ENCODE measurements at places on chromosomes 1 and 21.

- no peak for DNase-seq
These were observed 648 bp downstream of the FAM76A start for GRCh38 chr1:27726173-27727044.

- DNase-seq: no peak
These were observed 20.9 kb upstream of the HSPA13 start for GRCh38 chr21:14403681-14404318.

- no peak for DNase-seq
These were observed 102.3 kb downstream of the OMA1 start for GRCh38 chr1:58443986-58444868.

DNA sequence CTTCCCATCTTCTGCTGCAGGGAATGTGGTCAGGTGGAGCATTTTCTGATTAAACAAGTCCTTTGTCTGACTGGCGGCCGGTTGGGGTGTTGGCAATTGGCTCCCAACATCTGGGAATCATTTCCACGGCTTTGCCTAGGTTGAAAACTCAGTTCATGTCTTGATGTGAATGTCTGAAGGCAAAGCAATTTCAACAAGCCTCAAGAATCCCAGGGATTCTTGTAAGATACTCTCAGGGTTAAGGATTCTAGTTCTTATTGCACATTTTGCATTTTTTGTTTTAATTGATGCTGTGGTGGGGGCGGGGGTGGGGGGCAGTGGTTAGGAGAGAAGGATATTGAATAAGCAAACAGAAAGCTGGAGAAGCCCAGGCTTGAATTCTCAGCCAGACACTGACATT lies 273.9 kb downstream of the KIF26B start:
- DNase-seq: no peak

Data from stimulated activated CD8-positive, alpha-beta memory T cell treated with anti-CD3 and anti-CD28 coated beads, Interleukin-4, amount 100 ng/mL, for 1 hour (primary cell).